ENCODE measurements at places on chromosomes 3 and 15.

GRCh38 chr3:108076564-108076963, 14.3 kb downstream of the CD47 start:
- DNase-seq: no peak

DNA sequence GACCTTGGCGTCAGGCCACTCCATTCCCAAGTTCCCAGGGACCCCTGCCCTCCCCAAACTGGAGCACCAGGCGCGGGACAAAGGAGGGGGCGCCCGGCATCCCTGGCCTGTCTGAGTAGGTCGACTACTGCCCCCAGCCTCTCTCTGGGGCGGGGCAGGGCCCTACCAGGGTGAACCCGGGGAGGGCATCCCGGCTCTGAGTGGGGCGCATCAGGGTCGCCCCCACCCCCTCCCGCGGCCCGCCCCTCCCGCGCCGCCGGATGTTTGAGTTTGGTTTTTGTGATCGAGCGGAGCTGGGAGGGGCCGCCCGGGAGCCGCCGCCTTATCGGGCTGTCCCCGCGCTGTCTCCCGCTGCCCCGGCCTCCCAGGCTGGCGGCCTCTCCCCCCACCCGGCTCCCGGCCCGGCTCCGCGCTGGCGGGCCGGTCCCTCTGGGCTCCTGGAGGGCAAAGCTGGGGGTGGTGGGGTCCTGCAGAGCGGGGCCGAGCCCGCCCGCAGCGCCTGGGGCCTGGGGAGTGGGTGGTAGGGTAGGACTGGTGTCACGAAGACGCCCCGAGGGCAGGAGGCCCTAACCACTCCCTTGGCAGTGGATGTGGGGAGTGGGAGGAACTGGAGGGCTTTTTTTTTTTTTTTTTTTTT, 47.2 kb upstream of the SMAD6 start:
- no peak for DNase-seq

DNA sequence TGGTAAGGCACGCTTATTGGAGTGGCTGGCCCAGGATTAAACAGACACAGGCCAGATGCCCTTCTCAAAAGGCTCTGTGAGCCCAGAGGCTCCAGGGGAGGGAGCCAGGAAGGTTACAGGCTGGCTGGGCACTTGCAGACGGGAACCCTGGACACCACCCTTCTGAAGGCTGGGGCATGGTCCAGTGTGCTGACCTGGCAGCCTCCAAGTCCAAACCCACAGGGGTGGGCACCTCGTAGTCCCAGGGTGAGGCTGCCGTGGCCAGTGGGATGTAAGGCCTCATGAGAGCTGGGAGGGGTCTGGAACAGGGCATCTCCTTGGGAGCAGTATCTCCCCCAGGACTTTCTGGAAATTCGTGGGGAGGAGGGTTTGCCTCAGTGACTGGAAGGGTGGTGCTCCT, 19.6 kb downstream of the EFCC1 start:
- DNase-seq: no peak

- no peak for DNase-seq
These were observed 50.9 kb downstream of the C3orf20 start for GRCh38 chr3:14725564-14726440.

GRCh38 chr15:101004986-101005747, 86.0 kb downstream of the LRRK1 start:
- no peak for DNase-seq

- DNase-seq: no peak
These were observed 304.2 kb downstream of the PTPRG start for GRCh38 chr3:61865466-61866152.

DNA sequence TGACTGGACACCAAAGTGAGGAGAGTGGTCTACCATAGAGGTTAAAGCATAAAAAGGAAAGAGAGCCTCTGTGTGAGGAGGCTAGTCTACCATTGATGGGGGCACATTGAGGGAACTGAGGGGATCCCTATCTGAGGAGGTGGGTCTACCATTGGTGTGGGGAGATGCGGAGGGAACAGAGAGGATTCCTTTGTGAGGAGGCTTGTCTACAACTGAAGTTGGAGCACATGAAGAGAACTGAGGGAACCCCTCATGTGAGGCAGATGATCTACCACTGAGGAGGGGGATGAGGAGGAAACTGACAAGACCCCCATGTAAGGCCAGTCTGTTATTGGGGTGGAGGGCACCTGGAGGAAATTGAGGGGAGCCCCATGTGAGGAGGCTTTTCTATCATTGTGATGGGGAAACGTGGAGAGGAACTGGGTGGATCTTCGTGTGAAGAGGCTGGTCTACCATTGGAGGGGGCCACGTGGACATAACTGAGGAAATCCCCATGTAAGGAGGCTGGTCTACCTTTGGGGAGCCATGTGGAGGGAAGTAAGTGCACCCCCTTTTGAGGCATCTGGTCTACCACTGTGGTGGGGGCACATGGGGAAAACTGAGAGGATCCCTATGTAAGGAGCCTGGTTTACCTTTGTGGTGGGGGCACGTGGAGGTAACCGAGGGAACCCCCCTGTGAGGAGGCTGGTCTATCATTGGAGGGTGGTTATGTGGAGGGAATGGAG, 160.1 kb downstream of the FBLN2 start:
- DNase-seq: no peak

DNA sequence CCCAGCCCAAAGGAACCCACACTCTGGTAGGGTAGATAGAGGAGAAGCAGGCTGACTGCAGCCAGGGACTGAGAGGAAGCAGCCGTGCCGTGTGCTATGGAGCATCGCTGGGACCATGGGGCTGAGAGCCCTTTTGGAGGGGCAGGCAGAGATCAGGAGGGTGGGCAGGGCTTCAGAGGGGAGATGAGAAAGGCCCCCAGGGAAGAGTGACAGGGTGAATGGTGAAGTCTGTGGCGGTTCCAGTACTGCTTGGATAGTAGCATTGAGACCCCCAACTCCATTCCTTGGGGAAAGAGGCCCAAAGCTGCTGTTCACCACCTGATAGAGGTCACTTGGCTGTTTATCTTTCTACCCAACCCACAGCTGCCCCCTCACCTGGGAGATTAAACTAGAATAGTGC, 80.0 kb upstream of the MRPS22 start:
- no peak for DNase-seq

- no peak for DNase-seq
These were observed 35.2 kb upstream of the PRICKLE2 start for GRCh38 chr3:64260431-64260830.

GRCh38 chr15:101431301-101431700, 58.2 kb downstream of the PCSK6 start:
- DNase-seq: no peak

DNA sequence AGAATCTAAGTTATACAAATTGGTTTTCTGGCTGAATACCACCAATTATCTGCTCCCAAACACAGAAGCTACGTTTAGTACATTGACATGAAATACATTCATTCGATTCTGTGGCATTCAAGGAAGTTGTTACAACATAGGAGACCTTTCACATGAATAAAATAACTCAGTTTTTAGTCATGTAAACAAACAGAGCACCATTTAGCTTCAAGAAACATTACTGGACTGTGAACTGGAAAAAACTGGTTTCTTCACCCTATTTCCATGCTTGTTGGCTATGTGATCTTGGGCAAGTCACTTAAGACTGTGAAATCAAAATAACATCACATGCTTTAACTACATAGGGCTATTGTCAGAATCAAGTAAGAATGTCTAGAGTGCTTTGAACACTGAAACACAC, 46.2 kb downstream of the NRG4 start:
- DNase-seq: no peak

DNA sequence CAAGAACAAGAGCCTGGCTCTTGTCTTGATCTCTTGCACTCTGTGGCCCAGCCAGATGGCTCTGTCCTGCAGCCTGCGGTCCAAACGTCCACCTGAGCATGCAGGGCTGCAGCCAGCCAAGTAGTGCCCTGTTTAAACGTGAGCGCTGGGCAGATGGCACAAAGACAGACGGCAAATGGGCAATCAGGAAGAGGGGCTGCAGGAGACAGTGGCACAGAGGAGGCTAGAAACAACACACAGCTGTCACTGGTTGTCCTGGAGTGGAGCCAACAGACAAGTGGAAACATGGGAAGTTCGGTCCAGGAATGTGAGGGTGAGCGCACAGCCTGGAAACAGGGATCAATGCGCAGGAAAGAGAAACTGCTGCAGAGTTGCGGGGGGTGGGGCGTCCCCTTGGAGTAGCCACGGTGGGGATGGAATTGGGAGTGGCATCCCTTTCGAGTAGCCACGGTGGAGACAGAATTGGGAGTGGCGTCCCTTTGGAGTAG, 10.7 kb upstream of the ZXDC start:
- DNase-seq: no peak

- DNase-seq: no peak
These were observed 27.0 kb upstream of the KCTD6 start for GRCh38 chr3:58464866-58465265.

DNA sequence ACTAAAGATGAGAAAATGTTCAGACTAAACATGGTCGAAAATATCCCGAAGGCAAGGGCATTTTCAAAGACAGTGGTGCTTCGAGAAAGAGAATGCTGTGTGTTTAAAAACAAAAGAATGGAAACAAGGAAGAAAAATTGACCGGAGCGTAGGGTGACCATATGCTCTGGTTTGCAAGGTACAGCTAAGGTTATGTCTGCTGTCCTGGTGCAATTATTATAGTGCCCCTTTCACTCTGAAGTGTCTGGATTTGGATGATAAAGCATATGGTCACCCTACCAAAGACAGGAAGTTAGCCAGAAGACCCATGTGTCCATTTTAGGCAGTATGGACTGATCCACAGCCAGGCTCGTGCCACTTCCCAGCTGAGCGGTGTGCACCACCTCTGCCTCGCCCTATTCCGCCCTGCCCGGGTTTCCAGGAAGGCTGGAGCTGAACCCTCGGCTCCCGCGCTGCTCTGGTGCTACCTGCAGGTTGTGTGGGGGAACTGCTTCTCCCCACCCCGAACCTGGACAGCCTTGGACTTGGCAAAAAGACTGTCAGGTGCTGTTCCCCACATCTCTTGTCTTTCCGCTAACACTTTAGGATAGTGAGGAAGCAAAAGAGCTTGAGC, 25.2 kb downstream of the GOLGA6D start:
- no peak for DNase-seq

- DNase-seq: no peak
These were observed 296.8 kb upstream of the CHRM5 start for GRCh38 chr15:33671456-33671855.

DNA sequence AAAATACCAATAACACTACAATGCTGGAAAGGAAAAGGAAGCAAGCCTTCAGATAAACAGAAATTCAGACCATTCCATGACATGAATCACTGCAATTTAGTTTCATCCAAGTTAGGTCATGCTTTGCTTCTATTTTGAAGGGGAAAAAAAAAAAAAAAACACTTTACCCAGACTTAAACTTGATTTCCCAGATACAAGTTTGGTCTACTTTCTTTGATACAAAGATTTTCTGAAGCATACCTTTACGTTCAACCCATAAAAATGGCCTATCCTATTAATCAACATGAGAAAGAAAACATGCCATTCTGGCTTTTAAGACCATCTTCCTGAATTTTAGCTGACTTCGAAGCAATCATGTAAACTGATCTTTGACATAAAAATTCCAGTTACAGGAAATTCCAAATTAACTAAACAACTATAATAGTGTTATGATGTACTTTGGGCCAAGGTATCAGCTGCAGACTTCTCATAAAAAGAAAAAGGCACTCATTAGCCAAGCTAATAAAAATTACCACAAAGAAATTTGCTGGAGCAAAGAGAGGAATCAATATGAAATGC, 12.6 kb downstream of the OSBPL10 start:
- no peak for DNase-seq

DNA sequence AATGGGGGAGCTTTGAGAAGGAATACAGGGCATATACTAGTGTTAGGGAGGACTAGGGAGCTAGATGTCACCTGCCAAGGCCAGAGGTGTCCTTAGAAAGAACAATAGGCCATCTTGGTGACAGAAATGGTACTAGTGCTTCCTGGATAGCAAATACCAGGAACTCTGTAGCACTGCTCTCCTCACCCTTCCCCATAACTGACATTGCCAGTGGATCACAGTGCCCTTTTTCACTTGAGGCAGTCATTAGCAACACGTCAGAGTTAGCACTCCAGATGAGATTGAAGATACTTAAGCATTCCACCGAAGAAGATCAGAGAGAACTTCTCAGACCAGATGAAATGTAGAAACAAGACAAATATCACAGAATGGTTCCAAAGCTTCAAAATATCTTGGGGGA, 103.1 kb upstream of the PDZRN3 start:
- no peak for DNase-seq

DNA sequence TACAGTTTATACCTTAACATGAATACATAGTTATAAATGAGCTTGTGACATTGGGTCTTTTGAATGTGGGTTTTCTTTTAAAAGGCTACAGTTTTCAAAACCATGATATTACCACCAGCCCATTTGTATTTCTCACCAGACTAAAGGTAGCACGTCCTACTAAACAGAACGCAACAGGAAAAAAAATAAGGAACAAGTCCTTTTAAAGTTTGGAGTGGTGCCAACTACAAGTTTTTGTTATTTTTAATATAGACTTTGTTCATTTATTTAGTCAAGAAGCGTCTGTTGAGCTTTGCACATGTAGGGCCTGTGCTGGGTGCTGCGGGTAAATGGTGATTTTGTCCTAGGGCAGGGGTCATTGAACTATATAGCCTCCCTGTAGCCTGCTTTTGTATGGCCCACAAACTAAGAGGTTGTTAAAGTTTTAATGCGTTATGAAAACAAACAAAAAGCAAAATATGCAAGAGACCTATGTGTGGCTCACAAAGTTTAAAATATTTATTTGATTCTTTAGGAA, 164.4 kb downstream of the GHSR start:
- DNase-seq: no peak

DNA sequence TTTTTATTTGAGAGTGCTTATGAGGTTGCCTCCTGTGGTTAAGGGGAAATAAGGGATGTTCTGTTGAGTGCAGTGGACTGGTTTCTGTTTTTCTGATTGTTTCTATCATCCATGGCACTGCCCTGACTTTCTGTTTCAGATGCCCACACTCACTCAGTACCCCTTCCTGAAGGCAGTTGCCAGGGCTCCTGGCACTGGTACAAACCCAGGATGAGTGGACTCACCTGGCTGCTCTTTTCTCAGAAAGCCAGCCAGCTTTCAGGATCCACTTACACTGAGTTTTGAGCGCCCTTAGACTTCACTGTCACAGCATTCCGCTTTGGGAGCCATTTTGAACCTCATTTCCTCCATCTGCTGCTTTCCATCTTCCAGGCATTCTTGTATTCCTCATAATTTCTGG, 55.9 kb upstream of the ADAMTSL3 start:
- no peak for DNase-seq

GRCh38 chr3:195259154-195259474, 11.8 kb downstream of the XXYLT1 start:
- DNase-seq: no peak

GRCh38 chr3:2360815-2361214, 262.1 kb downstream of the CNTN4 start:
- DNase-seq: no peak

- no peak for DNase-seq
These were observed 88.1 kb downstream of the MAGI1 start for GRCh38 chr3:65950340-65951326.

All from stimulated activated CD8-positive, alpha-beta memory T cell treated with anti-CD3 and anti-CD28 coated beads, Interleukin-4, amount 100 ng/mL, for 4 hours (primary cell).